GM03348 (cell line): ENCODE measurements at places on chromosomes 3 and 15.

- no peak for DNase-seq
Measured at GRCh38 chr3:134971306-134971705, 176.2 kb downstream of the EPHB1 start.

- DNase-seq: no peak
Measured at GRCh38 chr3:50123394-50124051, 31.6 kb upstream of the SEMA3F start.

DNA sequence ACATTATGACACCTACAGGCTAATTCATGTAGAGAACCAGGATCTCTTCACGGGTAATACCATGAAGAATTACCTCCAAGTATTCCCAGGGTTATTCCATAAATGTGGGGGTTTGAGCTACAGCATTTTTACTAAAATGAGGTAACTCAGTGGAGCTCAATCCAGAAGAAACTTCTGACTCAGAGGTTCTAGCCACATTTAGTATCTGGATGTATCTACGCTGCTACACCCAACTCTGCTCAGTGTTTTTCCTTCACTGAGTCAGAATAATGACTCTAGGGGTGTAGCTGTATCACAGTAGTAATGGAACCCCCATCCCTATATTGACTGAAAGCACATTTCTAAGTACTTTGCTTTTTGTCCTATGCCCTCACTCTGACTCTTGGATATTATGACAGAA is 52.4 kb downstream of the COPS2 start:
- peak; percentile 30 for DNase-seq

GRCh38 chr3:54122324-54123002 is at the start of gene CACNA2D3:
Gene CACNA2D3, plus strand, starts transcription at chr3:54122552.
- DNase-seq: peak; percentile 57

- no peak for DNase-seq
Measured at GRCh38 chr3:72678380-72678779, 169.9 kb downstream of the SHQ1 start.

DNA sequence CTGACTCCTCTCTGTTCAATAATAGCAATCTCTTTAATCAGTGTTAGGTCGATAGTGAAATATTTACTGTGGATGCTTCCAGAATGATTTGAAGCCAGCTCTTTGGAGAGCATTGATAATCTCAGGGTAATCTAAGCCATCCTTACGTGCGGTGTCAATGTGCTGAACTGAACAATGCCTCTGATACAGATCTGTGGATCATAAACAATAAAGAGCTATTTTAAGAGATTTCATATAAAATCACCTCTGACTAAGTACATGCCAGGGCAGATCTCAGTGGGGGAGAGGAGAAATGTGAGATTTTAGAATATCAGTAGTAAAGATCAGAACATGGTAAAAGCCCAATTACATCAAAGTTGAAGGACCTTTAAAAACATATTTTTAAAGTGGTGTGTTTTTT is 319.3 kb upstream of the GBE1 start:
- no peak for DNase-seq

GRCh38 chr3:39250116-39250747 is 29.6 kb downstream of the CX3CR1 start:
- DNase-seq: peak; percentile 61

DNA sequence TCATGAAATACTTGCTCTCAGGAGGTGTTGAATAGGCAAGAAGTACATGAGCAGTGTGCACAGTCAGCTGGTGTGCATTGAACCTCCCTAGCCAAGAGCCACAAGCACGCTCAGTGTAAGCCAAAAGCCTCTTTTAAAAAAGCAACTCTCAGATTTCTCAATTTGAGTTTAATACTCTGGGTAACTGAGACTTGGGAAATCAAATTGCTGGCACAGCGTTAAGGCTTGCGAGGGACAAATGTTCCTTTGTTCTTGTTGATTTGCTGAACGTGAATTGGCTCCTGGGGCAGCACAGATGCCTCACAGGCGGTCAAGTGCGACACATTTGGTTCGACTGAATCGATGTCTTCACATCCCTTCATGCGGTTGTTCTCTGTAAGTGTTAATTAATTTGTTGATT is at the start of gene FAM240A:
Gene FAM240A, plus strand, starts transcription at position 202 of the 400 bp plus-strand sequence. Its CDS starts 159 bp downstream, at position 361.
- peak; percentile 40 for DNase-seq

GRCh38 chr3:18679238-18679637 is 254.1 kb upstream of the SATB1 start:
- no peak for DNase-seq

DNA sequence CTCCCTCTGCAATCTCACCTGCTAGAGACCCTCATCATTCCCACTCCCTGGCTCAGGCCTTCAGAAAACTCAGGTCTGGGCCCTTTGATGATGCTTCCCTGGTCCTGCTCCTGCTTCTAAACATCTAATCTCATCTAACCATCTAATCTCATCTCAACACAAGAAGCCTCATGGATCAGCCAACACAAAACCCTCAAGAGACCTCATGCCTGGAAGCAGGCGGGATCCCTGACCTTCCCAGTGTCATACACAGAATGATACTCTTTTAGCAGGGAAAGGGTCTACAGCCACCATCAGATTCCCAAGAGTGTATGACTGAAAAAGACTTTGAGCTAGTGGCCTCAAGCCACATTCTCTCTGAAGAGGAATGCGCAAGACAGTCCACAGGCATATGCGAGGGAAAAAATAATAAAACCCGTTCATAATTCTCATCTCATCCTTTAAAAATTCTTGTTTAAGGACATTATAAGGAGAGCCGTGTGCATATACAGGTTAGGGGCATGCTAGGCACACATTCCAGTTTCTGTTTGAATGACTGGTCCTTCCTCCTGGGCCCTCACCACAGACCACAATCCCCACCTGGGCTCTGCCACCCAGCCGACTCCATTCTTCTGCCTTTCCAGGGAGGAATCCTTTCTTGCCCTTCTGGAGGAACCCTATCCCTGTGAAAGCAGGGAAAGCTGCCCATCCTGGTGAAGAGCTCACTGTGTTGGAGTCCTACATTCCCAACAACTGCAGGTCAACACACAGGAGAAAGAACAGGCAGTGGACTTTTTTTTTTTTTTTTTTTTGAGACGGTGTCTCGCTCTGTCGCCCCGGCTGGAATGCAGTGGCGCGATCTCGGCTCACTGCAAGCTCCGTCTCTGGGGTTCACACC is 2.2 kb downstream of the ZXDC start:
- no peak for DNase-seq

DNA sequence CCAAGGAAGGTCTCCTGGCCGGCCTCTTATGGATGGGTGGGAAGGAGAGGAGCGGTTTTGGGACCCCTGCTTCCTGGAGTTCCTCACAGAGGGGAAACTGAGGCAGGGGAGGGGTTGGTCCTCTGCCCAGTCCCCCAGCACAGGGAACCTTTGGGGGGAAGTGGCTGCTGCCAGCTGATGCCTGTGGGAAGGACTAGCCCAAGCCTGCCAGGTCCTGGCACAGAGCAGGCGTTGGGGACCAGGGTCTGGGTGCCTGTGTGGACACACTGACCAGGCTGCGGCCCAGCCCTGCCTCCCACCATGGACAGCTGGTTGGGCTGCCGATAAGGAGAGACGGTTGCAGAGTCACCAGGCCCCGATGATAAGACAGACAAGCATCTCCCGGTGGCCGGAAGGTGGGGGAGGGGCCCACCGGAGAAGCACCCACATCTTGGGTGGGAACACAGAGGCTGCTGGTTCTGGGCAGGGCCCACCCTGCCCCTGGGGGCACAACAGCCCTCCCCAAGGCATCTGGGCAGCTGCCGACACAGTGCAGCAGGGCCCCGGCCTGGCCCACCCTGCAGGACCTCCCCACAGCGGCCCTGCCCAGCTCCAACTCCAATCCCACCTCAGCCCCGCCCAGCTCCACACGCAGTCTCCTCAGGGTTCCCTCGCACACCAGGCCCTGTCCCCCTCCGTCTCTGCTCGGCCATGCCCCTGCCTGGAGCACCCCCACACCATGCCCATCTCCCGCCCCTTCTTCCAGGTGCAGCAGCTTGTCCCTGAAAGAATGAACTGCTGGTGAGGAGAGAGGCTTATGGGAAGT is 50.7 kb downstream of the DNAJB8 start:
- no peak for DNase-seq

GRCh38 chr3:45516829-45517228 is 77.7 kb upstream of the LIMD1 start:
- DNase-seq: no peak

DNA sequence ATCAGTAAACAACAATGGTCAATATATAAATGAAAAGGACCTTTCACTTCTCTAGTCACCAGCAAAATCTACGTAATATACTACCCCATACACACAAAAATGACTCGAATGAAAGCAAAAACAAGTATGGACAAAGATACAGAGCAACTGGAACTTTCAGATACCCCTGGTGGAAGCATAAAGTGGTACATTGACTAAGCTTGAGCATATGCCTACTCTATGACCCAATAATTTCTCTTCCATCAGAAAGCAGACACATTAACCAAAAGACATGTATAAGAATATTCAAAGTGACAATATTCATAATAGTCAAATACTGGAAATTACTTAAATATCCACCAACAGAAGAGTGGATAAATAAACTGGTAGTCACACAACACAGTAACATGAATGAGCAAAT is 86.0 kb downstream of the EFL1 start:
- no peak for DNase-seq

- no peak for DNase-seq
Measured at GRCh38 chr3:14490255-14490654, 49.9 kb downstream of the GRIP2 start.

DNA sequence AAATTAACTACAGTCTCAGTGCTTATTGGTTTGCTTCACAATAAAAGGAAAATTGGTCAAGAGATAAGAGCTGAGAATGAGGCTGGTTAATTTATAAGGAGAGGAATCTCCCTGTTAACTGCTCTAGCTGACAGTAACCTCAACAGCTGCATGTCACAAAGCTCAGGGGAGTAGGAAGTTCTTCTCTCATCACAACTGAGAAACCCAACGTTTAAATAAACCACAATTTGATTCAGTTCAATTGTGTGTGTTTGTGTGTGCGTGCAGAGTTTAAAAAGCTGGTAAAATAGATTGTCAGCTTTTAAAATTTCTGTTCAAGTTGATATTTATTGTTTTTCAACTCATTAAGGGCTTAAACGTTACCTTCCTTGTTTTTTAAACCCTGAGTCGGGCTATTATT is 3.5 kb upstream of the TGFBR2 start:
- no peak for DNase-seq

DNA sequence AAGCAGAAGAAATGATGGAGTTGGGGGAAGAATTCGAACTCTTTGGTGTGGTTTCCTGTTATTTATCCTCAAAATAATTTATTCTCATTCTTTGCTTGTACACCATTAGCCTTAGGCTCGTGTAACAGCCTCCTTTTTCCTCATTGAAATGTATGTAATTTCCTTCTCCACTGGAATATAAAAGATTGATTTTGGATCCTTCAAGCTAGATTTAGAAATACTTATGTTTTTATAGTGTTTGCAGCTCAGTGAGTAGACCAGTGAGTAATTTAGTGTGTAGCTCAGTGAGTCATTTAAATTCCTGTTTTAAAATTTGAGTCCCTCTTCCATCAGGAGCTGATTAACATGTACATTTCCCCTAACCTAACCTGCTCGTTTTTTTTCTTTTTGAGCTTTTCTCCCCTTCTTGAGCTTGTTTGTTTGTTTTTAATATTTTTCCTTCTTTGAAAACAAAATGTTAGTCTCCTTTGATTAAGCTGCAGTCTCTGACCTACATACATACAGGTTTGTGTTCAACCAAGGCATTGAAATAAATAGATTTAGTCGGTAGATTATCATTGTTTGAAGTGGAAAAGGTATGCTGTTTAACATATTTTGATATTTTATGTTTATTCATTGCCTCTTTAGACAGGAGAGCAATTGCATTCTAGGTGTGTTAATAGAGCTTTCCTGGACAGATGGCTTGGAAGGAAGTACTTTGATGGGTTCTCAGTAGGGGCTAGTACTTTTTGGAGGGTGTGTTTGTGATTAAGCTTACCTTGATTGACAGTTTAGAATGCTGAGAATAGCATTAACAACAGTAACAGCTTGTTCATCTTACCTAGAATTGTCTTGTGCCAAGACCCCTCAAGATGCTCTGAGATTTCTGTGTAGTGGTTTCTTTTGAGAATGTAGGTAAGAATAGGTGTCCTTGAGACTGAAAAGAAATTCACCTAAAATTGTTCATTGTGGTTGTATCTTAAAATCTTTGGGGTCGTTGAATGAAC is 5.9 kb downstream of the USP3 start:
- peak; percentile 50 for DNase-seq

DNA sequence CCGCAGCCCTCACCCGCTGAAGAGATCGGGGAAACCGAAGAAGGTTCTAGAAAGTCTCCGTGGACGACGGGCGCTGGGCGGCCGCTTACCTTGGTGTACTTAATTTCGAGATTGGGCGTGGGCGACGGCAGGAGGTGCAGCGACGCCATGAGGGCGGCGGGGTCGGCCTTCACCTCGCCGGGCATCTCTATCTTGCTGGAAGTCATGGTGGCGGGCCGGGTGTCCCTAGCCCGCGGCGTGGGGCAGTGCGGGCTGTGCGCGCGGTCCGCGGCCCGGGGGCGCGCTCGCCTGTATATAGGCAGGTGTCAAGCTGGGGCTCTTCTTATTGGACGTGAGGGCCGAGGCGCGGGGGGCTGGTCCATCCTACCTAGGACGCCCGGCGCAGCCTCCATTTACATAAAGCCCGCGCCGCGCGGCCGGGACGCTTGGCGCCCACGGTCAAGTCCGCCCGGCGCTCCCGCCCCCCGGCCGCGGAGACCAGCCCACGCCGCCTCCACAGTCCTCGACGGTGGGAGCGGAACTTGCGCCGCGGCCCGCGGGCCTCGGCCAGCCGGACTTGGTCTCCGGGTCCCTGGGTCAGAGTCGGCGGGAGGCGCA is at the start of gene ALDH1A2:
Gene ALDH1A2, minus strand, starts transcription at position 267 of the 597 bp plus-strand sequence. Its CDS starts 61 bp downstream, at position 206.
- peak; percentile 2 for DNase-seq

DNA sequence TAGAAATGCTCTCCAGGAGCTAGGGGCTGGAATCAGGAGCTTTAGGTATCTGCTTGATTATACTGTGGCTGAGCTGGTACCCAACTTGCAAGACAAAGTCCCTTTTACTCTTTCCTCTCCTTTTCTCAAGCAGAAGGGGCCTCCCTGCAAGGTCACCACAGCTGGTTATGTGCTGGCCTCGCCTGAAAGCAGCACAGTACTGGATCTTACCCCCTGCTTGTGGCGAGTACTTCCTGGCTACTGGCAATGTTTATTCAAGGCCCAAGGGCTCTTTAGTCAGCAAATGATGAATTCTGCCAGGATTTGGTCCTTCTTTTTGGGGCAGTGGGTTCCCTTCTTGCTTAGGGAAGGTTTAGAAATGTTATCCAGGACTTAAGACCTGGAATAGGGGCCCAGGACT is 234.6 kb downstream of the RAP2B start:
- DNase-seq: no peak

DNA sequence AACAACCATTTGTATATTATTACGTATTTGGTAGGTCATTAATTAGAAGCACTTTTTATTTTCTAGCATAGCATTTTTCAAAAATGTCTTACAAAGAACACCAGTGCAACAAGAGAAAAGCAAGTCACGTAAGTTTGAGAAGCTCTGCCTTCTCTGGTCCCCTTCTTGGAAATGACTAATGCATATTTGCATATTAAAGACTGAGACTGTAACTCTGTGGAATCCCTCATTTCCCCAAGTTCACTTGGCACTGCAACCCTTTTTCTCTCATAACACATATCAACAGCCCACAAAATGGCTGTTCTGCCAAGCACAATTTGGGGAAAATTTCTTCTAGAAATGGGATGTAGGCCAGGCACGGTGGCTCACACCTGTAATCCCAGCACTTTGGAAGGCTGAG is 176.3 kb downstream of the ERC2 start:
- DNase-seq: no peak
